ENCODE measurements at places on chromosomes 5 and 9.
A peak's percentile ranks its signal among the peaks of the same experiment; 100 is the strongest.

GRCh38 chr9:19049917-19050636, 850 bp downstream of the RRAGA start:
- DNase-seq: peak; percentile 29

DNA sequence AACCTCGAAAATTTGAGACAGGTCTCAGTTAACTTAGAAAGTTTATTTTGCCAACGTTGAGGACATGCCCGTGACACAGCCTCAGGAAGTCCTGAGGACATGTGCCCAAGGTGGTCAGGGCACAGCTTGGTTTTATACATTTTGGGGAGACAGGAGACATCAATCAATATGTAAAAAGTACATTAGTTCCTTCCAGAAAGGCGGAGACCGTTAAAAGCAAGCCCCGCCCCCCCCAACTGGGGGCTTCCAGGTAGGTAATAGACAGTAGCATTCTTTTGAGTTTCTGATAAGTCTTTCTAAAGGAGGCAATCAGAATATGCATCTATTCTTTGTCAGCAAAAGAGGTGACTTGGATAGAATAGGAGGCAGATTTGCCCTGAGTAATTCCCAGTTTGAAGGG, 599 bp upstream of the MOCS2 start:
- peak; percentile 13 for DNase-seq

DNA sequence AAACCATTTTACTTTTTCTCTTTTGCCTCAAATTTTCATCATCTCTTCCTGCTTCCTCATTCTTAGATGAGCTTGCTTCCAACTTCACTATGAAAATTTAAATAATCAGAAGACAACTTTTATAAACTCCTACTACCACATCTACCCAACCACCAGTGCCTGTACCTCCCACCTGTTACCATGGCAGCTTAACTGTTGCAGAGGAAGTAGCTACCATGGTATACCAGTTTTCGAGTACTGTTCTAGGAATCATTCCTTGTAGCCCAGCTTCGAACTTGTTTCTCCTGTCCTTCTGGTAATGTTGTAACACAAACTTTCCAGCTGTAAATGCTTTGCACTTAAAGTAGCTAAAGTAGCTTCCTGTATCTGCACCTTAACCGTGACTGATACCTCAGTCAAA, 266.8 kb upstream of the NREP start:
- no peak for DNase-seq

GRCh38 chr5:126195410-126196100, 227.7 kb upstream of the GRAMD2B start:
- DNase-seq: no peak

DNA sequence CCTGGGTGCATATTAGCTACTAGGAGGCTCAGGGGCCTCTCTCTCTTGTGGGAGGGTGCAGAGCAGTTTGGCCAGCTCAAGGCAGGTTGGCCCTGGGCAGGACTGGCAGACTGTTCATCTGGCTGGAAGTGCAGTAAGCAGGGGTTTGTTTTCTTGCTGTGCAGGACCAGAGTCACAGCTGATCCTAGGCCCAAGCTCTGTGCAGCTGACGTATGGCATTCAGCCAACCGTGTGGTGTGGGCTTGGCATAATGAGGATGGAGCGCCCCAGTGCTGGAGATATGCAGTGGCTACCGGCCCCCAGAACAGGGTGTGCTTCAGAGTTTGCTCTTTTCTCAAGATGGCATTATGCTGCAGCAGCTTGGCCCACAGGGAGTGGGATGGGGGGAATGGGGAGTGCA, 31.0 kb upstream of the PHF24 start:
- no peak for DNase-seq

DNA sequence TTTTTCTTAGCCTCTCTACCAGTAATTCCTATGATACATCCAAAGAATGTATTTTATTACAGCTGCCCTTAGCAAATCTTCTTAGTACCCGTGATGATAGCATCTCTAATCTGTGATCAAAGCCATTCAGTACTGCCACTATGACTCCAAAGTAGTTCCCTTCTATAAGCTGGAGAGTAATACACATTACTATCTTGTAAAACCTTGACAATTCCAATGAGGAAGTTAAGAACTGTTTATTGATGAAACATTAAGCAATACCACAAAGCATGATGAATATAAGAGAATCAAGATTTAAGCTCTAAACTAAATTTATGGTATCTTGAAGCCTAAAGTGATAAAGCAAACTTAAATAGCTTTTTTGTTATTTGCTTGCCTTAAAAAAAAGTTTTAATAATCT, 86.1 kb downstream of the SMIM23 start:
- no peak for DNase-seq

DNA sequence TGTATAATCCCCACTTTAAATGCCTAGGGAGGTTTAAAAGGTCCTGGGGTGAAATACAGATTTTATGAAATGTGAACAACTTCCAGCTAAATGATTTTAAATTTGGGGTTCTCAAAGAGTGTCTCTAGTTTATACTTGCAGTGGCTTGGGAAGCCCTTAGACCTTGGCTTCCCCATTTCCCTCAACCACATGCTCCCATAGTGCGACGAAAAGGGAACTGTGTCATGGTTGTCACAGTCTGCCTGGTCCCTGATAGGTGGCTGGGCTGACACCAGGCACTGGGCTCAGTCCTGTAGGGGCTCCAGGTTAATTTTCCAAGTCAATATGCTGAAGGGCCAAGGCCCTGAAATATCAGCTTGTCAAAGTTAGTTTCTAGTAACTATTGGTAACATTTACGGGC, 10.4 kb upstream of the CXCL14 start:
- DNase-seq: no peak

DNA sequence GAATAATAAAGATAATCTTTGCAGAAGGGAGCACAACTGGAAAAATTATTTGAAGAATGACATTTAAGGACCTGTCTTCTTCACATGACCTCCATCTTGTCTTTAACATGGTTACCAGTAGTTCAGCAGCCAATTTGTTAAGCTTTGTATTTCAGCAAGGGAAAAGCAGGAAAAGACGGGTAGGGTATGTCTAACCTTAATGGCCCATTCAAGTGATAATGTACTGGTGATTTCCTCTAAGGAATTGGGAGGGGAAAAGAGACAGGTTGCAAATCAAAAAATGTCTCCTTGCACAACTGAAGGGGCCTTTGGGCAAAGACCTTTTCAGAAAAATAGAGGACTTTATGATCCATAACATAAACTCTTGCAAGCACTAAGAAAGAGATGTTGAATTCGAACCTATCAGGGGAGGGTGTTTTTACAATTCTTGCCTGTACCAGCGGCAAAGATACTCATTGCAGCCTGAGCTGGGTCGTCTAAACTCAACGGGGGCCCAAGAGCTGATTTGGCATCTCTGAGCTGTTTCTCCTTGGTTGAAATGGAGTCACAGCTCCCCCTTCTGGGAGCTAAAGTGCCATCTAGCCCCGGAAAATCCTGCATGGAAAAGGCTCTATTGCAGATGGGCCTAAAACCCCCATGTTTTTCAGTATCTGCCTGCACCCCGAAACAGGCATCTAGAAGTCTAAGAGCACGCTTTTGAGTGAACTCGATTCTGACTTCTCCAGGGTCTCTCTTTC, 3.8 kb downstream of the BRINP1 start:
- DNase-seq: no peak

- no peak for DNase-seq
These were observed 8.1 kb upstream of the MARCOL start for GRCh38 chr5:148230240-148230639.

- no peak for DNase-seq
These were observed 355.3 kb downstream of the BNC2 start for GRCh38 chr9:16515207-16515606.
